ENCODE measurements at places on chromosomes 7 and 10.

GRCh38 chr10:79159785-79160184 lies 91.0 kb downstream of the ZMIZ1 start:
- no peak overlapping the region for H3K27ac ChIP-seq
- no peaks in the 10 kb centered on the region for H3K36me3 ChIP-seq

- peaks cover 27% of the 10 kb centered on the region for H3K27me3 ChIP-seq
- H3K36me3 ChIP-seq: no peaks in the 10 kb centered on the region
- no peaks in the 10 kb centered on the region for H3K4me1 ChIP-seq
- H3K4me3 ChIP-seq: no peak overlapping the region
Measured at GRCh38 chr10:116888380-116889055, 39.2 kb downstream of the ENO4 start.

GRCh38 chr7:33809228-33809627 lies 96.1 kb upstream of the BMPER start:
- H3K4me1 ChIP-seq: peaks cover under 1% of the 10 kb centered on the region
- no peak overlapping the region for H3K4me3 ChIP-seq
- no peaks in the 10 kb centered on the region for H3K27me3 ChIP-seq
- no peak for DNase-seq
- H3K27ac ChIP-seq: no peak overlapping the region

- no peak for DNase-seq
- H3K27ac ChIP-seq: no peak overlapping the region
- H3K4me3 ChIP-seq: no peak overlapping the region
- H3K27me3 ChIP-seq: no peaks in the 10 kb centered on the region
Measured at GRCh38 chr7:20241194-20241910, 24.2 kb upstream of the MACC1 start.

GRCh38 chr7:131691454-131692130 lies 135.2 kb upstream of the PODXL start:
- peaks cover 14% of the 10 kb centered on the region for H3K27me3 ChIP-seq
- no peaks in the 10 kb centered on the region for H3K36me3 ChIP-seq
- H3K4me3 ChIP-seq: no peak overlapping the region
- H3K27ac ChIP-seq: no peak overlapping the region

- H3K27ac ChIP-seq: peak overlapping the region; percentile 95
- peaks cover 45% of the 10 kb centered on the region for H3K36me3 ChIP-seq
- H3K27me3 ChIP-seq: no peaks in the 10 kb centered on the region
- DNase-seq: peak; percentile 85
Measured at GRCh38 chr7:55533050-55533728, 39.1 kb downstream of the VOPP1 start.

- H3K27me3 ChIP-seq: peaks cover 7% of the 10 kb centered on the region
- H3K4me3 ChIP-seq: no peak overlapping the region
- H3K36me3 ChIP-seq: no peaks in the 10 kb centered on the region
- no peak overlapping the region for H3K27ac ChIP-seq
Measured at GRCh38 chr10:44024356-44025116, 360.4 kb downstream of the CXCL12 start.

DNA sequence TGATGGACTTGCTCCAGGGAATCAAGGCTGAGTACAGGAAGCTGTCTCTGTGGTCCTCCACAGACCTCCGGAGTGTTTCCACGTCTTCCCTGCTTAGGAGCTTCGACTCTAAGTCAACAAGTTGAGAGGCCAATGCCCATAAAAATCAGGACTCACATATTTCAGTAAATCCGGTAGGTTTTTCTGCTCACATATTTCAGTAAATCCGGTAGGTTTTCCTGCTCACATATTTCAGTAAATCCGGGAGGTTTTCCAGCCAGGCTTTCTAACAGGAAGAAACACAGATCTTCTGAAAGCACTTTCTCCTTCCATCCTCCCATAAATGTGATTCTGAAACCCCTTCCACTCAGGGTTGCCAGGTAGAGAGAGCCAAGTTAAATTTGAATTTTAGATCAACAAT lies 340.1 kb upstream of the SHH start:
- H3K36me3 ChIP-seq: no peaks in the 10 kb centered on the region
- H3K4me1 ChIP-seq: no peaks in the 10 kb centered on the region
- peaks cover 2% of the 10 kb centered on the region for H3K27me3 ChIP-seq
- DNase-seq: no peak
- H3K27ac ChIP-seq: no peak overlapping the region

All from activated CD4-positive, alpha-beta T cell treated with anti-CD3 and anti-CD28 coated beads, Interleukin-2, amount 10 ng/mL, durations not matched to agents 7 days and 5 days (primary cell).